ENCODE measurements at places on chromosomes 2 and 18.
A peak's percentile ranks its signal among the peaks of the same experiment; 100 is the strongest.

DNA sequence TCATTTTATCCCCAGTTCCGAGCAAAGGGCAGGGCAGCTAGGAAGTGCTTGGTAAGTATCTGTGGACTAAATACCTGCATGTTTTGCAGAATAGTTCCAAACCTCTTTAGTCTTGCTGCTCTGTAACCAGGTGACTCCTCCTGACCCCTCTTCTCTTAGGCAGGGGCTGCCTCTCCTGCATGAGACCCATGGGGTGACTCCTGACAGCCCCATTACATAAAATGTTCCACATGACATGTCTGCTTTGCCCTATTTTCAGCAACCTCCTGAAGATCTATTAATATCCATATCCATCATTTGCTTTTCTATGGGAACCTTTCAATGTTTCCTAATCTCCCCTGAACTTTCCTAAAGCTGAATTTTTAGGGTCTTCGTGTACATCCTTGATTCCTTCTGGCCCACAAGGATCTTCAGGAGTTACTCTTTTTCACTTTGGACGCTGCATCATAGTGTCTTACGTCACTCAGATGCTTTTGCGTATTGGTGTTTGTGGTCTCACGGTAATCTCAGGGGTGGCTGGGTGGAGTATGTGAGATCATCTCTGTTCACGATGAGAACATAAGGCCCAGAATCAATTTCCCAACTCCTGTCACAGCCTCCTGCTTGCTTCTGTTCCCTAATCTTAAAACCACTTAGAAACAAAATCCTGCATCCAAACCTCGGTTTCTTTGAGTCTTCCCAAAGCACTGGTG is 76.6 kb downstream of the MAPK4 start:
- no peak for DNase-seq

DNA sequence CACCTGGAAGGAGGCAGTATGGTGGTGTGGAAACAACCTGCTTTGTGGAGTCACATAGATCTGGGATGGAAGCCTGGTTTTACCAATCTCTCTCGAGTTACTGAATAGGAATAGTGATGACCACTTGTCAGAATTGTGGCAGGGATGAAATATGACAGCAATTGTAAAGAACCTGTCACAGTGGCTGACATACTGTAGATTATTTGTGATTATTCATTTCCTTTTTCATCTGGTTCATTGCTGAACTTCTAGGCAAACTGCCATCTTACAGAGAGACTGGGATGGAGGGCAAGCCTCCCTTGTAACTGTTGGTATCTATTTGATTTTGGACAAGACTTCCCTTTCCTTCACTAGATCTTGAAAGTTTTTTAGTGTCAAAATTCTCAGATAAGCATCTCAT is 42.0 kb downstream of the FMNL2 start:
- no peak for DNase-seq

GRCh38 chr18:26919201-26919600 is 53.7 kb upstream of the AQP4 start:
- DNase-seq: no peak

- peak; percentile 59 for DNase-seq
Measured at GRCh38 chr2:60873381-60873780, 8.0 kb upstream of the REL start.

DNA sequence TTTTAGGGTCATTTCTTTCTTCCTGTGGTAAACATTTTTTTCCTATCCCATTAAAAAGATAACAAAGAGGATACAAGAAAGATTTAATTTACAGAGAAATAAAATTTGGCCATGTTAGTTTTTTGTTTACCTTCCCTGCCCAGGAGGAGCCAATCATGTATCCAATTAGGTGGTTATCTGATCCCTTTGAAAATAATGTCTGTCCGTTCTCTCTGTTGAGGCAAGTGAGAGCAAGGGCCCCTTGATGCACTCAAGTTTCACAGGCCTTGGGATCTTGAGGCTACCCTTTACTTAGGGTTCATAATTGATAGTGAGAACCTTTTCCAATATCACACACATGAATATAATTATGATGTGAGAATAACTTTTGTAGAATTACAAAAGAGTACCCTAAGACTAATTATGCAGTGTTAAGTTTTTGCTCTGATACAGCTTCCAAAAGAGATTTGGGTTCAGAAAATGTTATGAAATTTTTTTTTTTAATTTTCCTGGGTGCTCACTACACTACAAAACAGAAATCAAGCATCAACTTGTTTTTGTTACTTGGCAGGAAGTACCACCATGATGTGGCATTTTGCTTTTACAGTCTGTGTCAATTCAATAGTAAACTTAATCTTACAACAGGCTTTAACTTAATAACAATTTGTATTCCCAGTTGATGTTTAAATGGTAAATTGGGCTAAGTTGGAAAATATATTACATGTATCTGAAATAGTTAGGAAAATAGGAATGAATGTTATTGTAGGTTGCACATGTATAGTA is 42.0 kb downstream of the AFTPH start:
- DNase-seq: no peak

- no peak for DNase-seq
Measured at GRCh38 chr2:239146011-239146641, 254.7 kb downstream of the HDAC4 start.

GRCh38 chr2:82793711-82794435 is 1665.2 kb downstream of the SUCLG1 start:
- no peak for DNase-seq

DNA sequence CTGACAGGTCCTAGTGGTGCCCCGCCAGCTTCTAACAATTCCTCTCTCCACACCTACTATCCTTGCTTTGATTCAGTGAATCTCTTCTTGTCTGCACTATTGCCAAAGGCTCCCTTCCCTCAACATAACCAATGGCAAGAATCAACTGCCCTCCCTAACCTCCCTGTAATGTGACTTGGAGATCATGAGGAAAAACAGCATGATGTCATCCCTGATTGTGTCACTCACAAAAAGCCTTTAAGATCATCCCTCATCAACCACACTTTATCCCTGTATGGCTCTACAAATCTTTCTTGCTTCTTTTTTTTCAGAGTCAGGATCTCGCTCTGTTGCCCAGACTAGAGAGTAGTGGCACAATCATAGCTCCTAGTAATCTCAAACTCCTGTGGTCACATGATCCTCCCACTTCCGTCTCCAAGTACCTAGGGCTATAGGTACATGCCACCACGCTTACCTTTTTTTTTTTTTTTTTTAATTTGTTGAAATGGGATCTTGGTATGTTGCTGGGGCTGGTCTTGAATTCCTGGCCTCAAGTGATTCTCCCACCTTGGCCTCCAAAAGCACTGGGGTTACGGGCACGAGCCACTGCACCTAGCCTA is 19.7 kb downstream of the SAP130 start:
- DNase-seq: no peak

DNA sequence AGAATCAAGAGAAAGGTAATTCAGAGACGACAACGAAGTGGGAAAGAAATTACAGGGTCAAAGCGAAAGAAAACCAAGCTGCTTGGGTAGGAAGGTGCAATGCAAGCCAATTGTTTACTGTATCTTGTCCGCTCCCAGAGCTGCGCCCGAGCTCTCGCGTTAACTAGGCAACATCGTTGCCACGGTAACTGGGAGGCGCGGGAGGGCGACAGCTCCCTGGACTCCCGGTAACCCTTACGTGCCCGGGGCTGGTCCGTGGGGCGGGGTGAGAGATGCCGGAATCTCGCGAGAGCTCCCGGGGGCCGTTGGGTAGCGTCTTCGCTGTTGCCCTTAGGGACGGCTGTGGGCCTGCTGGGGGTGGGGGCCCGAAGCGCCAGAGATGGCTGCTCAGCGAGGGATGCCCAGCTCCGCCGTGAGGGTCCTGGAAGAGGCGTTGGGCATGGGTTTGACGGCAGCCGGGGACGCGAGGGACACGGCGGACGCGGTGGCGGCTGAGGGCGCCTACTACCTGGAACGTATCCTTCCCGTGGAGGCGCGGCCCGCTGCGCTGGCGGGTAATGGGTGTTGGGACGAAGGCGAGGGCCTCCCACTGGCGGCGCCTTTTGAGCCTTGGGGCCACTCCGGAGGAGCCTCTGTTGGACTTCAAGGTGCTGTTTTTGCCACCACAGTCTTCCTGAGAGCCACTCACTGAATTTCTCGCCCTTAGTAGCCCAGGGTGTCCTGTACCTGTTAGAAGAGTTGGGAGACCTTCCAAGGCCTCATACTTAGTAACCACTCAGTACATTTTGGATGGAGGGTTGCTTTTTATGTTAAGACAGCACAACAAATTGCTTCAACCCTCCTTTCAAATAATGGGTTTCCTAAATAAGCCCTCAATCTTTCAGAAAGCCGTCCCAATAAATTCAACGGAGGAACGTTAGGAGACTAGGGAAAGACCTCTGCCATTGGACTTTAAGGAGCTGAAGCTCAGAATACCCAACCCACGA is at the start of gene SPAG16:
SPAG16 (plus strand) TSS at position 360 of the 986 bp plus-strand sequence.
- DNase-seq: peak; percentile 93

DNA sequence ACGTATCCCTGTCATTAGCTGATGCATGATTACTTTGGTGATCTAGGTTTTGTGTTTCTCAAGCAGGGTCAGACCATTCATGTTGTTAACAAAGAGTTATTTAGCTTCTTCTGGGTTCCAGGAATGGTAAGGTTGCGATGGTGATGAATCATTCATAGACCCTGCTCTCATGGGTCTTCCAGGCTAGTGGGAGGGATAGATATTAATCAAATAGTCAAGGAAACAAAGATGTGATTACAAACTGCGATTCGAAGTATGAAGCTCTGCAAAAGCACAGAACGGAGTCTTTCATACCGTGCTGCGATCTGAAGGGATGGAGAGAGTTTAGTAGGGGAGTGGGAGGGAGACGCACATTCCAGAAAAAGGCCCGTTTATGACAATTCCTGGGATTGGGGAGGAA is 42.1 kb downstream of the CAVIN2 start:
- DNase-seq: no peak

DNA sequence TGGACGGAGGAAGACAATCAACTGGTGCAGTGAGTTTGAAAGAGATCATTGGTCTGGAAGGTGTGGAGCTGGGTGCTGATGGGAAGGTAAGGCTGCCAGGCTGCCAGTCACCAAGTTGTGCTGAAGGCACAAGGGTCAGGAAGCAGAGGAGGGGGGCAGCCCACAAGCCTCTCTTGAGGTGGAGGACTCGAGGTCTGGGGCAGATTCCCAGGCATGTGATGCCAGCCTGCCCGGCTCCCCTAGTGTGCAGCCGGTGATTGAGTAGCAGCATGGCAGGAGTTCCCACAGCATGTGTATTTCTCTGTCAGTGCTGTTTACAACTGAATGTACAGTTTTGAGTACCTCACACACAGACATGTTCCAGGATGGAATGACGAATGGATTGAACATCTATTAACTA is 99.3 kb downstream of the CABLES1 start:
- DNase-seq: no peak

GRCh38 chr2:71816815-71817214 is 330.8 kb downstream of the CYP26B1 start:
- DNase-seq: no peak

DNA sequence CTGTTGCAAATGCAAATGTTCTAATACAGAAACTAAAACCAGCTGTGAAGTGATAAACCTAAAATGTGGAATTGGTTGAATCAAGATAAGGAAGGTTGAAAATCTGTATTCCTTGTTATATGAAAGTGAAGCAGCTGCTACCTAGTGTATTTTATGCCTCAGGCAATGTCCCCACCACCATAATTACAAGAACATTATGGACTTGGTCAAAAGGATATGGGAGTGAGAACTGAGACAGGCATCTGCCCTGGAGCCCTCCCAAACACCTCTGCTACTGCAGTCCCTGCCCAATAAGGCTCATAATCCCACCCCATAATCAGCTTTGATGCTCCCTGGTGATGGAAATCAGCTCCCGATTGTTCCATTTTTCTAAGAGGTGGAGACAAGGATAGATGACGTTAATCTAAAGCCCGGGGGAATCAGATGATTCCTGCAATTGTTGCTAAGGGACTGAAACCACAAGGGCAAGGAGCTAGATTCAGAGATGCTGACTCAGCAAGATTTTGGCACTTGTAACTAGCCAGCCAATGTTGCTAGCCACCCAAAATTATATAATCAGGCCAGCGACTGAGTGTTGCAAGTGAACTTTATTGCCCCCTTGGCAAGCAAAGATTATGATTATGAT is 69.5 kb downstream of the EVA1A start:
- DNase-seq: no peak

DNA sequence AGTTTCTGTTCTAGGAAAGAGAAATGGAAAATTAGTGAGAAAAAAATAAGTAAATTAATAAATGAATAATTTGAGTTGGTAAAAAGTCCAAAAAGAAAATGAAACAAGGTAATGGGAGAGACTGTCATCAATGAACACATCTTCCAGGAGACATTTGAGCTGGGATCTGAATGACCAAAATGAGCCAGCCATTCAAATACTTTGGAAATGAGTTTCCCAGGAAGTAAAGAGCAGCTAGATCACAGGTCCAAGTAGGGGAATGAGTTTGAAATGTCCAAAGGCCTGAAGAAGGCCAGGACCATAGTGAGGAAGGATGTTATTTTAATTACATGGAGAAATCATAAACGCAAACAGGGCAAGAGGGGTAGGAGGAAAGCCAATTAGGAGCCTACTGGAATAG is 6.6 kb upstream of the DNAH7 start:
- no peak for DNase-seq

GRCh38 chr2:69565431-69565839 is 78.1 kb downstream of the AAK1 start:
- peak; percentile 70 for DNase-seq

GRCh38 chr2:84077496-84077895 is 381.6 kb downstream of the SUCLG1 start:
- no peak for DNase-seq

GRCh38 chr2:4673025-4673489 is 969.7 kb downstream of the DCDC2C start:
- DNase-seq: no peak

DNA sequence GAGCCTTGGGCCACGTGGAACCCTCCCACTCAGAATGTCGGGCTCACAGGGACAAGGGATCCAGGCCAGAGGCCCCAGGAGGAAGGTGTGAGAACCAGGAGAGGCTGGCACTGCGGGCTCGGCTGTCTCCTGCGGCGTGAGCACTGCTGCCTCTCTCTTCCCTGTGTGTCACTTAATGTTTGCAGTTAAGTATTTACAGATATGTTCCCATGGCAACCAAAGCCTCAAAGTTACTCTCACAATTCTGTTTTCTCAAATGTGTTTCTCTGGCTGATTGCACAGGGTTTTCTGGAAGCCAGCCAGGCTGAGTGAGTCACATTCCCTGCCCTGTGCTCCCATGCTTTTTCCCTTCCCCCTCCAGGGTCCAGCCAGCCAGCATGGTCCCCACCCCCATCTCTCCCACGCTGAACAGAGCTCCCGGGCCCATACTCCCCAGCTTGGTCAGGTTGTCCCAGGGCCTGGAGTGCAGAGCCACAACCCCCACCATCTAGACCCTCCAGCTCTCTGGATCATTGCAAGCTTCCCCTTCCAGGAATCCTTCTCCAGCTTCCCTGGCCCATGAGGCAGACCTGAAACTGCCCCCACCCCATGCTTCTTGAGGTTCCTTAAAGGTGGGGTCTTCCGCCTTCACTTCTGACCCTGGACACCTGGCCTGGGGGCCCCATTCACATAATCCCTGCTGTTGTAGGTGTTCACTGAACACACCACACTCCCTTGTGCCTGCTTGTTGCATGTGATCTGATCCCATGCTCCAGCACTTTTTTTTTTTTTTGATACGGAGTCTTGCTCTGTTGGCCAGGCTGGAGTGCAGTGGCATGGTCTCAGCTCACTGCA is 265.9 kb downstream of the CELF4 start:
- no peak for DNase-seq

- no peak for DNase-seq
Measured at GRCh38 chr2:8505311-8505920, 176.4 kb upstream of the ID2 start.

All from germinal center (tissue), 1 donor.